ENCODE measurements at places on chromosomes 2 and 18. TPM values are rescaled to one million over a fixed set of nuclear protein-coding genes. Genes with fewer than 3 reads are reported as not detected.

The CYB5A gene
- 52.4 TPM for polyA plus RNA-seq

The GCA gene
- polyA plus RNA-seq = 5.0 TPM

The DUSP19 gene
- polyA plus RNA-seq = 0.30 TPM

The CDC42EP3 gene
- 15.0 TPM for polyA plus RNA-seq

The CFAP65 gene
- polyA plus RNA-seq = not detected

The MAP3K19 gene
- not detected for polyA plus RNA-seq

The ST3GAL5 gene
- polyA plus RNA-seq = 19.8 TPM

The AKAIN1 gene
- not detected for polyA plus RNA-seq

The SLC9A4 gene
- not detected for polyA plus RNA-seq

The CGREF1 gene
- polyA plus RNA-seq = 0.74 TPM
